Stimulated activated CD4-positive, alpha-beta T cell treated with anti-CD3 and anti-CD28 coated beads, Interleukin-1b, Interleukin-23, amount 100 ng/mL, for 1 hour (primary cell): ENCODE measurements at places on chromosomes 12 and 14.

DNA sequence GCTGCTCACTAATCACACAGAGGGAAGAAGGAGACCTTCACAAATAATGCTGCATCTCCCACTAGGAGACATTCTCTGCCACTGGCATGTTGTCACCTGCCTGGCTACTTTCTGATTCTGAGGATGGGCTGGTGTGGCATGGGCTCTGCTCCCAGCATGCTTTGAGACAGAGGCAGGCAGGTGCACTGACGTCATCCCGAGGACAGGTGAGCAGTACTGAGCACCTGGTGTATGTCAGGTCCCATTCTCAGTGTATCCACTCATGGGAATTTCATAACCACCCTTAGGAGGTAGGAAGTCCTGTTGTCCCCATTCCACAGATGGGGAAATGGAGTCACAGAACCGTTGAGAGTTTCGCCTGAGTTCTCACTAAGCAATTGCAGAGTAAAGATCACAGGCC is 597.9 kb downstream of the VRK1 start:
- no peak for DNase-seq

DNA sequence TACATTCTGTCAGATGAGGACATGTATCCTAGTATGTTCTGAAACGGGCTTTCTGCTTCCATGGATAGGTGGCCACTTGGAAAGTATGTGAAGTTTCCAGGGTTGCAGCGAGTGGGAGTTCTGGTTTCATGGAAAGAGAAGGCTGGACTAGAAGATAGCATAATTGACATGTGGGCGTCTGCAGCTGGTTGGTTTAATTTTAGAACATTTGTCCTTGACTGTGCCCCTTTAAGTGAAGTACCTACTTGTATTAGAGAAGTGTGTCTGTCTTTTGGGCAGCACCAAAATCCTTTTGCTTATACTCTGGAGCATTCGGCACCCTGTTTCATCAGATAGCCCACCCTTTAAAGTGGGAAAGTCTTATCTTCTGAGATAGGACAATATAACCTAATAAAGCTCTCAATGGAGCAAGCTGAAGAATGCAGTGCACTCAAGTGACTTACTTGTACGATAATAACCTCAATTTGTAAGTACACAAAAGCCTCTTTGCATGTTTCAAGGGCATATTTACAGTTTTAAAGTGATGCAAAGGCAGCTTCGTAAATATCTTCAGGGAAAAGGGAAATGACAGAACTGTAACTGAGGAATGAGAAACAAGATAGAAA is 35.2 kb downstream of the NTN4 start:
- no peak for DNase-seq

DNA sequence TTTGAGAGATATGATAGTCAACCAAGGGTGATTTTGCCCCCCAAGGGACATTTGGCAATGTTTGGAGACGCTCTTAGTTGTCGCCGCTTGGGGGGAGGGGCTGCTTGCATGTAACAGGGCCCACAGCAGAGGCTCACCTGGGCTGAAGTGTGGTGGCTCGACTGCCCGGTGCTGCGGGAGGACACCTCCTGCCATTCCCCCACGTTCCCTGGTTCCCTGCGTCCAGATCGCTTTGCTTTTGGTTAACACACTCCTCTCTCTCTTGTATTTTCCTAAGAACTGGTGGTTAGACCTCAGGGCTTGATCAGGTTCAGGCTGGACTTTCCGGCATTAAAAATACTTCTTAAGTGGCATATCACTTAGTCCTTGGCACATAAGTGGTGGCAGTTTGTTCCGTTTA is 18.9 kb downstream of the PPP2R5C start:
- DNase-seq = no peak

GRCh38 chr14:87000081-87000480 is 992.9 kb downstream of the GALC start:
- DNase-seq = no peak

DNA sequence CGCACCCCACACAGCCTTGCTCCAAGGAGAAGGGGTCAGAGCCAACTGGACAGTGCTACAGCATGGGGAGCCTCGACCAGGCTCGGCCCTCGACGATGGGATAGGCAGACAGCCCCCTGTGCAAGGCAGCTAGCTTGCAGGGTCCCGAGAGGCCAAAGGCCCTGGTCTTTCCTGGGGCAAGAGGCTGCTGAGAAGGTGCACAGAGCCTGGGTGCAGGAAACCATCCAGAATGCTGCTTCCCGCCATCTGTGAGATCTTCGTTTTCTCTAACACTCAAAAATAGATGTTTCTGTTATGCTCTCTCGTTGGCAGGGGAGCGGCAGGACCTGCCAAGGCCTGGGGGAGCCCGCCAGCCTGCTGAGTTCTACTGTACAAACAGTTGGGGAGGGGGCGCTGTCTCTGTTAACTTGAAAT is 168.0 kb upstream of the RTL1 start:
- DNase-seq = no peak
